ENCODE measurements at places on chromosomes 4 and X. TPM values are rescaled to one million over a fixed set of nuclear protein-coding genes. Genes with fewer than 3 reads are reported as not detected.

NXT2 gene
- 1.8 TPM for total RNA-seq

BGN gene
- total RNA-seq = 1,387 TPM

TMPRSS11A gene
- not detected for total RNA-seq

SHROOM2 gene
- 7.5 TPM for total RNA-seq

DNA sequence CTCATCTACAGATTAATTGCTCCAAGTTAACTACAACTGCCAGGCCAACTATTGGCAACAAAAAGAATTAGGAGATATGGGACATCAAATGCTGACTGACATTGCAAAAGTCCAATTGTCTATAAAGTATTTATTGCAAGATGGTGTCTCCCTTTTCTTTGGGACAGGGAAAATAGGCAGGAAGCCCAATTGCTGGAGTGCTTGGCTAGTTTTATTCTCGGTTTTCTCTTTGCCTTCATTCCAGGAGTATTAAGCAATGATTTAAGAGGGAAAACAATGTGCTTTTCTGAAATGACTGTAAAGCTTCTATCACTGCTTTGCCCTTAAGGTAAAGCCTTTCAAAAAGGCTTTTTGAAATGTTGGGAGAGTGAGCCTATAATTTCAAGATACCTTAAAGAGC lies 62.8 kb upstream of the DIAPH2 start:
- H3K4me3 ChIP-seq = no peak overlapping the region
- H3K27me3 ChIP-seq = no peaks in the 10 kb centered on the region
- H3K36me3 ChIP-seq = no peaks in the 10 kb centered on the region
- H3K4me1 ChIP-seq = no peaks in the 10 kb centered on the region

DNA sequence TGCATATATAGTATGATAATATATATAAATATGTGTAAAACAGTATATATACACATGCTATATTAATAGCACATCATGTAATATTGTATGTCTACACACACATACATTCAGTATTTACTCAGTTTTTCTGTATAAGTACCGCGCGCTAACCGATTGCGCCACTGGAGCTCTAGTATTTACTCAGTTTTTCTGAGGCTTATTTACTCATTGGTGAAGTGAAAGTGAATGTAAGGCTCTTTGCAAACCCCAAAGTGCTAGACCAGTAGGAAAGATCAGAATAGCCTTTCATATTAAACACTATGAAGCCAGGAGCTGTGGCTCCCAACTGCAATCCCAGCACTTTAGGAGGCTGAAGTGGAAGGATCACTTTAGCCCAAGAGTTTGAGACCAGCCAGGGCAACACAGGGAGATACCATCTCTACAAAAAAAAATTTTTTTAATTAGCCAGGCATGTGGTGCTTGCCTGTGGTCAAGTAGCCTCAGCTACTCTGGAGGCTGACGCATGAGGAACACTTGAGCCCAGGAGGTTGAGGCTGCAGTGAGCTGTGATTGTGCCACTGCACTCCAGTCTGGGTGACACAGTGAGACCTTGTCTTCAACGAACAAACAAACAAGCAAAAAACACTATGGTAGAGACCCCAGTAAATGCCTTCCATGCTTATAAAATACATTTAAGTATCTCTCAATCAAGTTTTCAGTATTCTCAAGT lies 125.8 kb downstream of the KIT start:
- H3K36me3 ChIP-seq = no peaks in the 10 kb centered on the region
- peak overlapping the region; percentile 83 for H3K27ac ChIP-seq
- H3K4me1 ChIP-seq = peaks cover 26% of the 10 kb centered on the region

GRCh38 chrX:150790021-150790420 lies 96.8 kb downstream of the MTMR1 start:
- H3K4me3 ChIP-seq = no peak overlapping the region
- no peaks in the 10 kb centered on the region for H3K36me3 ChIP-seq
- H3K27ac ChIP-seq = no peak overlapping the region
- DNase-seq = no peak
- no peaks in the 10 kb centered on the region for H3K4me1 ChIP-seq

DNA sequence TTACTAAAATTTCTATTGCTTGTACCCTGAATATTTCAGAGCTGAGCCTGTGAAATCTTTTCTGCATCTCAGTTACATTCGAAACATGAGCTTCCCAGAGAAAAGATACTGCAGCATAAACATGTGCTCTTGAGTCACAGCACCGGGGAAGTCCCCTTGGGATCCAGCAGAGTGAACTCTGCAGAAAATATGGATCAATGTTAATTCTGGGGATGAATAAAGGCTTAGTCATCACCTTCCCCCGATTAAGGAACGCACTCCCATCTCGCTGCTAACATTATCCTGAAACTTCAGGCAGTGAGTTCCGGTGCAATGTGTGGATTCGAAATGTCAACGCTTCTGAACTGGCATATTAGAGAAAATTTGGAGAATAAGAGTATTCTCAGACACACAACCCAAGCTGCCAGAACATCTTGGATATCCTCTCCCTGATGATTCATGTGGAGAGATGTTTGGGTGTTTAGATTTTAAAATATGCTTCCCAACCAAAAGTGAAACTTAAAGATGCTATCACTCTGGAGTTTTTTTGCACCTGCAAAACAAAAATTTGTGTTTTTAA lies 90.8 kb downstream of the IRF2 start:
- peaks cover 18% of the 10 kb centered on the region for H3K36me3 ChIP-seq
- peak overlapping the region; percentile 55 for H3K4me3 ChIP-seq
- peak overlapping the region; percentile 77 for H3K27ac ChIP-seq
- no peaks in the 10 kb centered on the region for H3K27me3 ChIP-seq
- no peak for DNase-seq

DNA sequence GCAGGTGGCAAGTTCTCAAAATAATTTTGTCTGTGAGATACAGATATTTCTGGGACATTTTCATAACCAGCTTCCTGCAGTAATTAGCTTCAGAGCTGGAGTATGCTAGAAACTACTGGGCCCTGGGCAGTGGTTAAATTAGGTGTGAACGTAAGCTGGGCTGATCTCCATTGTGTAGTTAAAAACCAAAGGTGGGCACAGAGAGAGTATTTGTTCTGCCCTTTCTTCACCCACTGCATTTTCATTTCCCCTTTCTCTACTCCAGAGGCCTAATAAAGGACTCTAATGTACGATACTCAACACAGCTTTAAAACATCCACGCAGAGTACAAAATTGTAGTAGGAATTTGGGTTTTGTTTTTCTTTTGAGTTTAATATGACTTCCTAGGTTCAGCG lies 252.7 kb downstream of the SPRY1 start:
- no peak for DNase-seq
- H3K27me3 ChIP-seq = no peaks in the 10 kb centered on the region
- H3K27ac ChIP-seq = peak overlapping the region; percentile 73
- peak overlapping the region; percentile 7 for H3K4me3 ChIP-seq
- peaks cover 3% of the 10 kb centered on the region for H3K4me1 ChIP-seq
- no peaks in the 10 kb centered on the region for H3K36me3 ChIP-seq

DNA sequence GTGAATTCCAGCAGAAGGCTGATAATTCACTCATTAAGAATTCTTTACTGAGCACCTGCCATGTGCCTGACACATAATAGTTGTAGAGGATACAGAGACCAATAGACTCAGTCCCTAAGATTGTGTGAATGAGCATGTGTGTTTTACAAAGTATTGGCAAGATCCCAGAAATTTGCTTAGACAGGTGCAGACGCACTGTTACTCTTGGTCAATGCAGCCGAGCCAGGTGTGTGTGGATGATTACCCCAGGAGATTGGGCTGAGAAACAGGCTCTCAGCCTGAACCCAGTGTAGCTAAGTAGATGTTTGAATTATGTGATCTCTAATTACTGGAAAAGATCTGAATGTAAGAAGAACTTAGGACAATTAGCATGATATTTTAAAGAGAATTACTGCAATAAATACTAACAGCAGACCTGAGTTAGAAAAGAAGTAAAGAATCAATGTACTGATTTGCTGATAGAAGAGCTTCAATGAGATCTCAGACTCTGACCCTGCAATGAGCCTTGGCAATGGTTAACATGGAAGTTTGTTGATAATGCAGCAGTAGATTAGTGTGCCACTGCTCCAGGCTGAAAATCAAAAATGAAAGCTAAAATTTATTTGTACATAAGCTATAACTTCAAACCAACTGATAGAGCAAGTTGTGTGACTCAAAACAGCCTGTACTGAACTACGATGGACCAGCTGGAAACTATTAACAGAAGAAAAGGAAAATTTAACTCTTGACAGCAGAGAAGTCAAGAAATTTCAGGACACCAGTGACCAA lies 32.2 kb upstream of the NDST4 start:
- no peaks in the 10 kb centered on the region for H3K27me3 ChIP-seq
- H3K27ac ChIP-seq = no peak overlapping the region
- no peak overlapping the region for H3K4me3 ChIP-seq
- no peaks in the 10 kb centered on the region for H3K36me3 ChIP-seq

DNA sequence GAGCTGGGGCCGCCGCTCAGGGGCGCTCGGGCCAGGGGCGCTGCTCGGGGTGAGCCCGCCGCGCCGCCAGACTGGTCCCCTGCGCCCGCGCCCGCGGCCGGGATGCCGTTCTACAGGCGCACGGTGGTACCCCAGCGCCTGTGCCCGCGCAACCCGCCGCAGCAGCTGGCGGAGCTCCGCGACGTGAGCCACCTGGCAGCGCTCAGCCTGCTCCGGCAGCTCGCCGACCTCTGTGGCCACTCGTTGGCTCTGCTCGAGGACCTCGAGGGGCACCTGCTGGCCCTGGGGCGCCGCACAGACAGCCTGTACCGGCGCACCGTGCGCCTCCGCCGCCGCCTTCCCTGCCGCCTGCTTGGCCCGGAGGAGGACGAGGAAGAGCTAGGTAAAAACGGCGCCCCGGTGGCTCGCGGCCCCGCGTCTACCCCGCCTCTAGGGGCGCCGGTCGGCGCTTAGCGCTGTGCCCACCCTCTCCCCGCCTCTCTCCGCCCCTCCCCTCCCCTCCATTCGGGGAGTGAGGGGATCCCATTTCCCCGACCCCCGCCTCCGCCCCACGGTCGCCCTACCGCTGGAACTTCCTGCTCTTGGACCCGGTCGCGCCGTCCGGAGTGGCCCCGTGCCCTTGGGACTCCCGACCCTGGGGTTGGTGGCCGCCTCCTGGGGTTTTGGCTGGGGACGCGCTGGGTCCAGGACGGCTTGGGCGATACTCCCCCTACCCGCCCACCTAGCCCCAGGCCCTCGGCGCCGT lies 513 bp downstream of the NHSL2 start:
- no peak for DNase-seq
- peak overlapping the region; percentile 45 for H3K4me3 ChIP-seq
- no peaks in the 10 kb centered on the region for H3K4me1 ChIP-seq
- H3K27me3 ChIP-seq = peaks cover 10% of the 10 kb centered on the region
- peak overlapping the region; percentile 30 for H3K27ac ChIP-seq

DNA sequence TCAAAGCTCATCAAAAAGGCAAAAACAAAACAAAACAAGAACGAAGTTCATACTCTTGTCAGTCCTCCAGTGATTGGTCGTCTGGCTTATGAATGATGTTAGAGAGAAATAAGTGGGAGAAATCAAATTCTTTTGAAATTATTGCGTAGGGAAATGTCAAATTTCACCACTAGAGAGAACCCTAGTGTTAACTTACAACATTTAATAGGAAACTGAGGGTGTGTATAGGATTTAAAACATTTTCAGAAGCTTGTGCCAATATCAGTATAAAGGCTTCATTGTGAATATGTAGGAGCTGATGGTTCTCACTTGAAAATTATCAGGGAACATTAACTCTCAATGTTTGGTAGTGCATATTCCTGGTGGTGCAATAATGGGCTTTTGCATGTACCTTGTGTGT lies 17.4 kb downstream of the ADH6 start:
- H3K27me3 ChIP-seq = no peaks in the 10 kb centered on the region
- no peak for DNase-seq
- H3K4me1 ChIP-seq = peaks cover 5% of the 10 kb centered on the region

- no peak overlapping the region for H3K4me3 ChIP-seq
- H3K27ac ChIP-seq = no peak overlapping the region
- H3K36me3 ChIP-seq = no peaks in the 10 kb centered on the region
- no peaks in the 10 kb centered on the region for H3K27me3 ChIP-seq
- no peaks in the 10 kb centered on the region for H3K4me1 ChIP-seq
- no peak for DNase-seq
Observed at GRCh38 chr4:158376106-158376840, 145.4 kb upstream of the RXFP1 start.

- no peak for DNase-seq
- H3K36me3 ChIP-seq = no peaks in the 10 kb centered on the region
- no peak overlapping the region for H3K4me3 ChIP-seq
- no peaks in the 10 kb centered on the region for H3K27me3 ChIP-seq
- H3K27ac ChIP-seq = no peak overlapping the region
- no peaks in the 10 kb centered on the region for H3K4me1 ChIP-seq
Observed at GRCh38 chr4:108903464-108904221, 140.8 kb upstream of the ETNPPL start.

DNA sequence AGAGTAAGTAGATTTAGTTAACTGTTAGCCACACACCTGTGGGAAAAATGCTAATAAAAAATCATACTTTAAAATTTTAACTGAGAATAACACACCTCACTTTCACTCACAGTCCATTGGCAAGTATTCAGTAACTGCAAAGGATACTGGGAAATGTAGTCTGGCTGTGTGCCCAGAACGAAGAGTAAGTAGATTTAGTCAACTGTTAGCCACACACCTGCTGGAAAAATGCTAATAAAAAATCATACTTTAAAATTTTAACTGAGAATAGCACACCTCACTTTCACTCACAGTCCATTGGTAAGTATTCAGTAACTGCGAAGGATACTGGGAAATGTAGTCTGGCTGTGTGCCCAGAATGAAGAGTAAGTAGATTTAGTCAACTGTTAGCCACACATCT lies 178.4 kb upstream of the NWD2 start:
- no peak overlapping the region for H3K27ac ChIP-seq
- H3K27me3 ChIP-seq = no peaks in the 10 kb centered on the region
- H3K4me3 ChIP-seq = no peak overlapping the region
- H3K4me1 ChIP-seq = no peaks in the 10 kb centered on the region
- no peak for DNase-seq

GRCh38 chr4:2083826-2084160 lies 24.7 kb downstream of the NAT8L start:
- H3K4me1 ChIP-seq = no peaks in the 10 kb centered on the region
- H3K27ac ChIP-seq = no peak overlapping the region
- no peak overlapping the region for H3K4me3 ChIP-seq
- no peak for DNase-seq

DNA sequence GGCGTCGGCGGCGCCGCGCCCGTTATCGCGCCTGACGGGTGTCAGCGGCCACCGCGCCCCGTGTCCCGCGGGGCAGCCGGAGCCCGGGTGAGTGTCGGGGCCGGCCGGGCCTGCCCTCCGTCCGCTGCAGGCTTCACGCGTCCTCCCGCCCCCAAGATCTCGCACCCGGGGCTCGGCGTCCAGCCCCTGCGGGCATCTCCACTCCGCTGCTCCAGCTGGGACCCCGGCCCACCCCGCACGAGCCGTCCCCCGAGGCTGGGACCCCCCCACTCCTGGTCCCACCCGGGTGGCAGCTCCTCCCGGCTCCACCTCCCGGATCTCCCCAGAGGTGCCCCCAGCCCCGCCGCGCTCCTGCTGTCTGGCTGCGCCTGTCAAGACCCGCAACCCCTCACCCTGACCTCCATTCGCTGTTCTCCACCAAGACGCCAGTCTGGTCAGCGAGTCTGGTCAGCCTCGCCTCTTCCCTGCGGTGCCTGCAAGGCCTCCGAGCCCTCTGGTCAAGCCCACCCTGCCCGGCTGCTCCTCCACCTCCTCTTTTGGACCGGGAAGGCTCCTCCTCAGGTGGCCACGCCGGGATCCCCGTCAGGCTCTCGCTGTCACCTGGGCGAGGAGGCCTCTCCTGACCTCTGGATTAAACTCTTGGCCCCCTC lies 66.0 kb upstream of the NKX1-1 start:
- DNase-seq = no peak

GRCh38 chrX:136086521-136086920 lies 60.8 kb upstream of the FHL1 start:
- H3K27me3 ChIP-seq = no peaks in the 10 kb centered on the region
- H3K27ac ChIP-seq = no peak overlapping the region
- H3K36me3 ChIP-seq = no peaks in the 10 kb centered on the region
